ENCODE measurements at places on chromosomes 3 and 15.

DNA sequence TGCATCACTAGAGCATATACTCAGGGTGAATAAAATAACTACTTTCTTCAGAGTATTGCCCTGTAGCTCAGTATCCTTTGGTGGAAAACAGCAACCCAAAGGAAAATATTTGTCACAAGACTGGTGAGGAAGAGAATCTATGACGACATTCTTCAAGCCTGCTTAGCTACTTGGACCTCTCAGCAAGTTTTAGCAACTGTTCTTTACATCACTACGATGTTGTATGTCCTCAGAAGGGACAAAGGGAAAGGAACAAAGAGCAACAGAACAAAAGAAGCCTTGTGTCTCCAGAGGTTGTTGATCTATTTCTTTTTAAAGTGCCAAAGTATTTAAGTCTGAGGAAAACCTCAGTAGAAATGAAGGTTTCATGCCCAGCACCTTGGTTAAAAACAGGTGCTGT, 746.7 kb downstream of the NAALADL2 start:
- no peak for DNase-seq

GRCh38 chr3:197260491-197261163, 37.8 kb downstream of the DLG1 start:
- no peak for DNase-seq

- no peak for DNase-seq
Observed at GRCh38 chr3:140051019-140051957, 116.3 kb downstream of the CLSTN2 start.

GRCh38 chr3:3305841-3306240, 126.3 kb upstream of the CRBN start:
- DNase-seq, result no peak

GRCh38 chr3:12182687-12183441, 24.2 kb upstream of the TIMP4 start:
- DNase-seq, result no peak

DNA sequence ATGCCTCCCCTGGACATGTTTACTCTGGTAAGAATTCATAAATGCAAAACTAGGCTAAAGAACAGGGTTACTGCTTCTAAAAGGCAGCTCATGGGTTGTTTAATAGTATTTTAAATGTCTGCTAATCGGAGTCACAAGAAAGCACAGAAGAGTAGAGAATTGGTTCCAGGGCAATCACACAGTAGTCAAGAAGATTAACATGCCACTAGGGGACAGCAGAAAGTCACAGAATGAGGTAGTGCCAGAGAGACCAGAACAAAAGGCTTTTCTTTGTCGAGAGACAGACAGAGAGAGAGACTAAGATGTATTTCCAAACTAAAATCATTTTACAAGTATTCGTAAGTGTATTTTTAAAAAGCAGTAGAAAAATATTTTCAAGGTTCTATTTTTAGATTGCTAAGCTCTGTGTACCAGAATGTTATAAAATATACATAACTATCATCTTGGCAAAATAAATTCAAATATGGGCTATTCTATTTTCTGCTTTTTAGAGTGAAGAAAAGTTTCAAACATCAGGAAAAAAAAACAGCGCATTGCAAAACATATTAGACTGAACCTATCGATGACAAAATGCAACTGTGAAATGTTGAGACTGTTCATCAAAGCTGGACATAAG, 78.3 kb upstream of the CDIN1 start:
- no peak for DNase-seq

GRCh38 chr3:161890147-161890625, 393.6 kb downstream of the OTOL1 start:
- no peak for DNase-seq

DNA sequence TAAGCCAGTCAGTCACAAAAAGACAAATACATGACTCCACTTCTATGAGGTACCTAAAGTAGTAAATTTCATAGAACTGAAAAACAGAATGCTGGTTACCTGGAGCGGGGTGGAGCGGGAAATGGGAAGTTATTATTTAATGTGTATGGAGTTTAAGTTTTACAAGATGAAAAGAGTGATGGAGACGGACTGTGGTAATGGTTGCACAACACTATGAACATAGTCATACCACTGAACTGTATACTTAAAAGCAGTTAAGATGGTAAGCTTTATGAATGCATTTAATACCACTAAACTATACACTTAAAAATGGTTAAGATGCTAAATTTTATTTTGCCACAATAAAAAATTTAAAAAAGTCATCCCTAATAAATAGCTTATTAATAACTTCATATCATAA, 23.2 kb downstream of the SFMBT1 start:
- no peak for DNase-seq

- peak; percentile 42 for DNase-seq
Observed at GRCh38 chr15:22262613-22263020, 182.3 kb downstream of the OR4M2 start.

- DNase-seq, result no peak
Observed at GRCh38 chr3:36543276-36543997, 163.1 kb downstream of the STAC start.

DNA sequence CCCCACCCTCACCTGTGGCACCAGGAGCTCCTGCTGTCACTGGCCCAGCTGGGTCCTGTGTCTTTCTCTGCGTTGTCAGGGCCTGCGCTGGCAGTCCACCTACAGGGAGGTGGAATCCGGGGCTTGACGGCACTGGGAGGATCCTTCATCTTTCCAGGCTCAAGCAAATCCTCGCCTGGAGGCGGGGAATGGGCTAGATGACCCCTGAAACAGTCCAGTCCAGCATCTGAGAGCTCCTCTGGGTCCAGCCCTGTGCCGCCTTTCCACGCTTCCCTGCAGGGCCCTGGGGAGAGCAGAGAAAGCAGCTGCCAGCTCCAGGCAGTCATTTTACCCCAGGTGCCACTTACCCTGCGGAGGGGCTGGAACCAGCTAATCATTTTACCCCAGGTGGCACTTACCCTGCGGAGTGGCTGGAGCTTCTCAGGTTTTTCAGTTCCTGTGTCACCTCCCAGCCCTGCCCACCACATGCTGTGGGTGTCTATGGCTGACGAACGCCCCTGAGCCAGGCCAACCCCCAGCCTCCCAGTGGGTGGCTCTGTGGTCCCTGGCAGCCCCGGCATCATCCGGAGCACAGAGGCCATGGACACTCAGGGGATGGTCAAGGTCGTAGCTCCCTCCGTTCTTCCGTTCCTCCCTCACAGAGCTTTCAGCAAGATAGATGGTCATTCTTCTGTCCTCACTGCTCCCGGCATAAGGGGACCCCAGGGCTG, 17.9 kb upstream of the ADIPOQ start:
- DNase-seq, result no peak

GRCh38 chr3:44511238-44511566, 33.7 kb upstream of the ZNF445 start:
- DNase-seq, result no peak

DNA sequence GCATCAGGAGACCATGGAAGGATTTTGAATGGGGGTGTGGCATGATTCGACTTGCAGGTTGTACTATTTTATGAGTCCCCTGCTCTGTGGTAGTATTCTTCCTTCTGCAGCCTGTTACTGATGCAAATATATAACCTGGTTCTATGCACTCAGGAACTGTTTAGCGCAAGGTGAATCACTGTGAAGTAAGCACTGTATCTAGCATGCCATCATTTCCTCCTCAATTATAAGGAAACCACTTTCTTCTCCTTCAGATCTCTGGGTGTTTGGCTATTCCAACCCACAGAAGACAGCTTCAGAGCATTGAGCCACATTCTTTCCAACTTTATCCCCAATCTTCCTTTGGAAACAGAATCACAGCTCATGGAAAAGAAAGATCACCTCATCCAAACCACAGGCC, 176.7 kb downstream of the DIPK2A start:
- no peak for DNase-seq

DNA sequence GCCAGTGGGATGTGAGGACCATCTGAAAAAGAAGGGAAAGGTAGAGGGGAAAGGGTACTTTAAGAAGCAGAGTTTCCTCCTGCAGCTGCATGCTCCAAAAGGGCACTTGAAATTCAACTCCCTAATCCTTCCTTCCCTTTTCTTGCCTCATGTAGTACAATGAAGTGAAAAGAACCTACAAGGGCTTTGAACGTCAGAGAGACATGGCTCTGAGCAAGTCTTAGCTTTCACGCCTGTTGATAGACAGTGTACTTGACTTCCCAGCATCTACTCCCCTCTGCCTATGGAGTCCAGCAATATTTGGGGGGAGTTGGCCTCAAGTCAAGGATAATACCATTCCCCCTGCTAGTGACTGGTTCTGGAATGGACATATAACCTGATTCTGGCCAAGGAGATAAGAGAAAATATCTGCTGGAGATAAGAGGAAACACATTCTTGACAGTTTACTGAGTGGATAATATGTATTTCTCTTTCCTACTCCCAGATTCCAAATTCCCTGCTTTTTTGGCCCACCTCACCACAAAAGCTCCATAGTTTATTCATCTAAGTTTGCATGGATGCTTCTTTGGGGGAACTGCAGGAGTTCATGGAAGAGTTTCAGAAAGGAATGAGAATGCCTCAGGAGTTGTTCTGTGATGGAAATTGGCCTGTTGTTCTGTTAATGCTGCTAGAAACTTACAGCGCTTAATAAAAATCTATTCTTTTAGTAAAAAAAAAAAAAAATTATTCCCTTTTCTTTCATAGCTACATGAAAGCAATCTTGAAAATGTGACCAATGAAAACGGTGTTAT, 193.0 kb upstream of the TPM1 start:
- DNase-seq, result no peak

- no peak for DNase-seq
Observed at GRCh38 chr3:31600431-31600830, 67.7 kb downstream of the STT3B start.

DNA sequence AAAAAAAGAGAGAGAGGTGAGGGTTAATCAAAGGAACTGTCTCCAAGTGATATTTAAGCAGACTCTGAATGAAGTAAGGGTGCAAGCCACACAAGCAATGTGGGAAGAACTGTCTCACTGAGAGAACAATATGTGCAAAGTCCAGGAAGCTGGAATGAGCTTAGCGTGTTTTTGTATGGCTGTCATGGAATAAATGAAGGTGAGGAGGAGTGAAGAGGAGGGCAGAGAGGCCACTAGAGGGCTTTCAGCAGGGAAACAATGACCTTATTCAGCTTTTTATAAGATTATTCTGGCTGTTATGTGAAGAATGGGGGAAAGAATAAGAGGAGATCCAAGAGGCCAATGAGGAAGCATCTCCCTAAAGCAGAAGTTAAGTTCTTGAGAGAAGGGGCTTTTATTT, 86.9 kb upstream of the COL8A1 start:
- DNase-seq, result no peak

- no peak for DNase-seq
Observed at GRCh38 chr3:118801899-118802298, 232.7 kb downstream of the IGSF11 start.

DNA sequence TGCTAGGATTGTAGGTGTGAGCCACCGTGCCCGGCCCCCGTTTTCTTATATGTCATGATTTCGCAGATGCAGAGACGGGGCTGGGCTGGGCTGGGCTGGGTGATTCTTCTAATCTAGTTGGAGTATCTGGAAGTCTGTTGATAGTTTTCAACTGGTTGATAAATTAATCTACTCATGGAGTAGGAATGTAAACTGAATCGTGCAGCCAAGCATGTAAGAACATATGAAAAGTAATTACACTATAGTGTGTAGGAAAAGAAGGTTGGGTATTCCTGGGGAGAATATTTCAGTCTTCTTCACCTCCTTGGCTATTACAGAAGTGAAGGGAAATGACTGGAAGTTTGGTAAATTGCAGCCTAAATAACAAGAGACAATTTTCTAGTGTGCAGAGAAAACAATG, 82.6 kb upstream of the MAGI1 start:
- DNase-seq, result no peak

- no peak for DNase-seq
Observed at GRCh38 chr3:52773361-52774065, 2.8 kb upstream of the NEK4 start.

- no peak for DNase-seq
Observed at GRCh38 chr3:171966533-171967136, 72.7 kb upstream of the FNDC3B start.

DNA sequence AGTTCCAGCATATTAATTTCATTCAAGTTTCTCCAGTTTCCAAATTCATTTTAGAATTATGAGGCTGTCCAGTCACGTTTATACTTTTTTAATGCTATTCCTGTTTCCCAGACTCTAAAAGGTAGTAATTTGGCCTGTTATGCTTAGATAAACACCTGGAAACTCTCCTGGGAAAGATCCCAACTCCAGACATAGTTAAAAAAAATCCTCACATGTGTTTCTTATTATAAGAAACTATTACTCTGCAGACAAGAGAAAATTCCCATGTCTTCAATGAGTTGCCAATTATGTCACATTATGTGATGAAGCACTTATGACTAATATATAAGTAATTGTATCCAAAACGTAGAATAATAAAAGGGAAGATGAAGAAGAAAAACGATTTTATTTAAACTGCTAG, 137.1 kb upstream of the TMC3 start:
- no peak for DNase-seq

GRCh38 chr3:84567796-84568195, 391.0 kb upstream of the CADM2 start:
- no peak for DNase-seq

GRCh38 chr15:97461226-97461625, 499.3 kb upstream of the ARRDC4 start:
- DNase-seq, result no peak

GRCh38 chr3:197428117-197428801, 127.5 kb downstream of the BDH1 start:
- no peak for DNase-seq

DNA sequence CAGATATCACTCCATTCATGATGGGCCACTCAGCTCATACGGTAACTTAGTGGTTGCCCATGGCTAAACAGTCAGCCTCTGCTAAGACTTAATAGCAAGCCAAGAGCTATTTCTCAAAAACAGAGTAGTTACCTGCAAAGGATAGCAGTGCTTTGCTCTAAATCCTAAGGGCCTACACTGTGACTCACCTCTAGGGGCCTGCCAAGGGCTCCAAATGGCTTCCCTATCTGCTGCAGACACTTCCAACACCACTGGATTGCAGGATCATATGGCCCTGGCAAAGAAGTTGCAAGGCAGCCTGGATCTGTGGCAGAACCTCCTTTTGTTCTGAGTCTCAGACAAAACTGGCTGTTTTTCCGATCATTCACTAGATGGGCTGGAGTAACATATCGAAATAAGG, 17.8 kb downstream of the CGGBP1 start:
- no peak for DNase-seq

- no peak for DNase-seq
Observed at GRCh38 chr15:45391746-45392583, 13.6 kb upstream of the GATM start.

- no peak for DNase-seq
Observed at GRCh38 chr3:49759226-49759625, 27.1 kb downstream of the IP6K1 start.

DNA sequence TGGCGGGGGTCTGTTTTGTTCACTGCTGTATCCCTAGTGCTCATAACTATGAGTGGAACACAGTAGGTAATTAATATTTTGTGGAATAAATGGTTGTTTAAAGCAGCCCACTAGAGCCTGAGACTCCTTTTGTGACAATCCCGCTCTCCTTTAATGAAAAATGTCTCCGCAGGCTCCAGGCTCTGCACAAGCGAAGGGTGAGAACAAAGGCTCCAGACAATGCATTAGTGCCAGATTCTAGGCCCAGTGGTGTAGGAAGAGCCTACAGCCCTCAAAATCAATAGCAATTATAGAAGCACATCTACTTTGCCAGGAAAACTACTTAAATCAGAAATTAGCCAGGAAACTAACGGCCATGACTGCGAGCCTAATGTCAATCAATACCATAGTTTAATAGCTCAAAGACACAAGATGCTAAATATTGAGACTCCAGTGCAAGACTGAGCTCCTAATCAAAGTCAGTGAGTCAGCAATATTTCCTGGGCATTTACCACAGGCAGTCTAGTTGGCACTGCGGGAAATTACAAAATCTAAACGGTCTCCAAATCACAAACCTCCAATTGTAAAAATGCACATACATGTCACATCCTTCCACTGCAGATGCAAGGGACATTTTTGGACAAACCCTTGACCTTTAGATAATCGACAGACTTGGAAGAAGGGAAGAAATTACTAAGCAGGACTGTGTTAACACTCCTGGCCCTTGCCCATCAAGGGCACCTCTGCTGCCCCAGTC, 2.3 kb downstream of the ANXA2 start:
- no peak for DNase-seq

Data from activated CD8-positive, alpha-beta memory T cell treated with anti-CD3 and anti-CD28 coated beads for 1 hour (primary cell).